Activated effector memory CD4-positive, alpha-beta T cell treated with Interleukin-2 at 50 U/mL for 16 hours (primary cell): ENCODE measurements at places on chromosomes 5 and 9.

- no peak for DNase-seq
Measured at GRCh38 chr9:135343136-135343535, 136.4 kb upstream of the PPP1R26 start.

GRCh38 chr5:7668627-7669026, 182.3 kb downstream of the CFAP90 start:
- DNase-seq: no peak

GRCh38 chr5:7395432-7395946, 449 bp upstream of the ADCY2 start:
- no peak for DNase-seq

DNA sequence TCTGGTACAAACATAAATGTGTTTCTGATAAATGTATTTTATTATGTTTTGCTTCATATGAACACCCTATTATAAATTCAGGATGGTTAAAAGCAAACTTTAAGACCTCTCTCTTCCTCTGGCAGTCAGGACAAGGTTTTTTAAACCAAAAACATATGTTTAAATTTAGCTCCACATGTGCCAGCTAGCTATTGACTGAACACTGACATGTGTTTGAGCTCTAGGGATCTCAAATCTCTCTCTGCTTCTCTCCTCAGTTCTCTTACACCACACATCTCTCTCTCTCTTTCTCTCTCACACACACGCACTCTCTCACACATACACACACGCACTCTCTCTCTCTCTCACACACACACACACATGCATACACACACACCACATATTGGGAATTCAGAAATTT, 150.1 kb upstream of the RFX3 start:
- no peak for DNase-seq

DNA sequence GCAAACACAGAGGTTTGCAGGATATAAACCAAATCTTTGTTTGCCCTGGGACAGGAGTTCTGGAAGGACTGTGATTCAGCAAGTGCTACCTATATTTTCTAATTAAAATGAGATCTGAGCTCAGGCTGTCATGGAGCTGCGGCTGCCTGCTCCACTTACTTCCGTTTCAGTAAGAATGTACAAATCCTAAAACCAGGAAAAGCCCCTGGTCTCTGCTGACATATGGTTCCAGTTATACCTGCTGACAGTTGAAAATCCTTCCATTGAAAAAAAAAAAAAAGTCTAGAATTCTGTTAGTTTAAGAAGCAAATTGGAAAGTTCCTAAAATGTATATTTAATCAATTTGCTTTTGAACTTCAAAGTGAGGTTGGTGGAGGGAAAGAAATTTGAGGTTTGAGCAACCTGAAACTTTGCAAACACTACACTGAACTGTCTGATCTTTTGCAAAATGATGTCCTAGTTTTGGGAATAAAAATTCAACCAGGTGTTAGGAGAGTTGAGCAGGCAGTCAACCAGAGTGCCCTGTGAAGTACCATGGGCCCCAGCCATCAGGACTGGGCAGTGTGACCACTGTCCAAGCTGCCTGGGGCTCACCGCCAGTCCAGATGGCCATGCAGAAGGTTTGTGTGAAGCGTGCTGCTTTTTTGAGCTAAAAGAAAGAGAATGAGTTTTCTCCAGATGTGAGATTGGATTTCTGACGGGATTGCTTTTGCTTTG, 50.6 kb downstream of the SHB start:
- no peak for DNase-seq

GRCh38 chr5:176901260-176902101, 2.3 kb upstream of the HK3 start:
- DNase-seq: no peak

DNA sequence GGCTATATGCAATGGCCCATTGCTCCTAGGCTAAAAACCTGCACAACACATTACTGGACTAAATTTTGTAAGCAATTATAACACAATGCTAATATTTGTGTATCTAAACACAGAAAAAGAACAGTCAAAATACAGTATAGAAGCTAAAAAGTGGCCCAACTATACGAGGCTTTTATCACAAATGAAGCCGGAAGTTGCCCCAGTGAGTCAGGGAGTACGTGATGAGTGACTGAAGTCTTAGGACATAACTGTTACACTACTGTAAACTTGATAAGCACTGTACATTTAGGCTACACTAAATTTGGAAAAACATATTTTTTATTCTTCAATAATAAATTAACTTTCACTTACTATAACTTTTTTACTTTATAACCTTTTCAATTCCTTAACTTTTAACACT, 105.2 kb upstream of the PRR16 start:
- no peak for DNase-seq

DNA sequence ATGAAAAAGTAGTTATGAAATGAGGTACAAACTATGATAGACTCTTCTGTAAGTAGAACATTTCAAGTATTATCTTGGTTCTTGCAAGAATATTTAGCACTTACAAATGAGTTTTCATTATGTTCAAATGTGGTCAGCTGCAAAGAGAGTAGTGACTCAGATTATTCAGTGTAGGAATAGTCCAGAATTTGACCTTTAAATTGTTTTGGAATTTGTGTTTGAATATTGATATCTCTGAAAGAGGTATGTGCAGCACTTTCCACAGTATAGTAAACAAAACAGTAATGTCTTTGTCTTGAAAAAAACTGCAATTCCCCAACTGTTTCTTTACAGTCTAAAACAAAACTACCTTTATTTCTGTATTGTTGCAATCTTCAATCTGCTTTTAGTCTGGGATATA, 56.1 kb downstream of the WDR70 start:
- DNase-seq: no peak

- no peak for DNase-seq
Measured at GRCh38 chr9:19642256-19642655, 146.6 kb downstream of the SLC24A2 start.

DNA sequence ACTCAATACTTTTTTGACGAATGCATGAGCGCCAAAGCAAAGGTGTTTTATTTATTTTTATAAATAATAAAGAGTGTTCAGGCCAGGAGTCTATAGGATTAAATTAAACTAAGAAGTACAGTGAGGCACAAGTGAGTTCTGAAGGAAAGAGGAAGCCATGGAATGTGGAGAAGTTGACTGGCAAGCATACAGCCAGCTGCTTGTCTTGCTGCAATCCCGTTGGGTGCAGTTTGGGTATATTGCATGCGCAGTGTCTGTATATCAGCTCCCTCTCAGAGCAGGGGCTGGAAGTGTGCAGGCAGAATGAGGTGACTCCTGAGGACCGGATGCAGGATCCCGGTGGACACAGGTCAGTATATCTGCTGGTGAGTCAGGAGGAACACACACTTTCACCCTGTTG, 315.6 kb downstream of the ZSWIM6 start:
- no peak for DNase-seq

GRCh38 chr5:107499237-107499636, 171.5 kb downstream of the EFNA5 start:
- DNase-seq: no peak

DNA sequence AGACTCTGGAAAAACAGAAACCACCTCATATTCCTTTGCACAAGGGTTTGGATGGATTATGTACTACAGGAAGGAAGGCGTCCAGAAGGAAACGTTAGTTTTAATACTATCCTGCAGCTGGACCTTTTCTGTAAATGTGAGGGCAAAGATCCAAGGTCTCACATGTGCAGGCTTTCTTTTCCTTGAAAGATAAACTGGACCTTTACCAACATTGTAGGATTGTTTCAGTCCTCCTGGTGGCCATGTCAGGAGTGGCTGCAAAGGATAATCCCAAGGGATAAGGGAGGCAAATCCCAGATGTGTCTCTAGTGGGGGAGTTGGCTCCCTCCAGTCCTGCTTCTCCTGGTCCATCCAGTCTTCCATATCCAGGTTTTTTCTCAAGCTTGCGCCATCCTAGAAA, 397.5 kb downstream of the HTR1A start:
- no peak for DNase-seq

DNA sequence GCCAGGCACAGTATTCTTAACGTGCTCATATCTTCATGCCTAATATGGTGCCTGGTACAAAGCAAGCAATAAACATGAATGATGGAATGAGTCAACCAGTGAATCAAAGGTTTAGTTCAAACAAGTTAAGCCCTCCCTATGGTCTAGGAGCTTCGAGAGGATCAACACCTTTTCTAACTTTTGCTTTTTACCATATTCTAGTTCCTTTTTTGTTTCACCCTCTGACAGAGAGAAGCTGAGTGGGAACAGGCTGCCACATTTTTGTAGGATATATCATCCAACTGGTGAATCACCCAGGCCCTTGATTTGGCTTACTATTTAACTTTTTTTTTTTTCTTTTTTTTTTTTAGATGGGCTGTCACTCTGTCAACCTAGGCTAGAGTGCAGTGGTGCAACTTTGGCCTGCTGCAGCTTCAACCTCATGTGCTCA, 39.3 kb upstream of the TNC start:
- no peak for DNase-seq

GRCh38 chr5:141783947-141784296, 94.3 kb downstream of the PCDH1 start:
- DNase-seq: no peak

DNA sequence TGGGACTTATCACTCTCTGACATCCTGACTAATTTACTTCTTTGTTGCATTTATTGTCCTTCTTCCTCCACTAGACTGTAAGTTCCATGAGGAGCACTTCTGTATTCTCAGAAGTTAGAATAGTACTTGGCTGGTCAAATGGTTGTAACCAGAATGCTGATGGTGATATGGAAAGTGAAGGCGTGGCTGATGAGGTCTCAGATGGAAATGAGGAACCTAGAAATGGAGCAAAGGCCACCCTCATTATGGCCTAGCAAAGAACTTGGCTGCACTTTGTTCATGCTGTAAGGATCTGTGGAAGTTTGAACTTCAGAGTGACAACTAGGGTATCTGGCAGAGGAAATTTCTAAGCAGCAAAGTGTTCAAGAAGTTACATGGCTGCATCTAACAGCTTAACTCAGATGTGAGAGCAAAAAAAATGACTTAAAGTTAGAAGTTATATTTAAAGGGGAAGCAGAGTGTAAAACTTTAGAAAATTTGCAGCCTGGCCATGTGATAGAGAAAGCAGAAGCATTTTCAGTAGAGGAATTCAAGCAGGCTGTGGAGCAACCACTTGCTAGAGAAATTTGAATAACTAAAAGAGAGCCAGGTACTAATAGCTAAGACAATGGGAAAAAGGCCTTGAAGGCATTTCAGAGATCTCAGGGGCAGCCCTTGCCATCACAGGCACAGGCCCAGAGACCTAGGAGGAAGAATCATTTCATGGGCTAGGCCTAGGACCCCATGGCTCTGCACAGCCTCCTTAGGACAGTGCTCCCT, 14.9 kb upstream of the SLC22A5 start:
- no peak for DNase-seq

- DNase-seq: no peak
Measured at GRCh38 chr9:40927260-40927631, 201.2 kb downstream of the FOXD4L6 start.

DNA sequence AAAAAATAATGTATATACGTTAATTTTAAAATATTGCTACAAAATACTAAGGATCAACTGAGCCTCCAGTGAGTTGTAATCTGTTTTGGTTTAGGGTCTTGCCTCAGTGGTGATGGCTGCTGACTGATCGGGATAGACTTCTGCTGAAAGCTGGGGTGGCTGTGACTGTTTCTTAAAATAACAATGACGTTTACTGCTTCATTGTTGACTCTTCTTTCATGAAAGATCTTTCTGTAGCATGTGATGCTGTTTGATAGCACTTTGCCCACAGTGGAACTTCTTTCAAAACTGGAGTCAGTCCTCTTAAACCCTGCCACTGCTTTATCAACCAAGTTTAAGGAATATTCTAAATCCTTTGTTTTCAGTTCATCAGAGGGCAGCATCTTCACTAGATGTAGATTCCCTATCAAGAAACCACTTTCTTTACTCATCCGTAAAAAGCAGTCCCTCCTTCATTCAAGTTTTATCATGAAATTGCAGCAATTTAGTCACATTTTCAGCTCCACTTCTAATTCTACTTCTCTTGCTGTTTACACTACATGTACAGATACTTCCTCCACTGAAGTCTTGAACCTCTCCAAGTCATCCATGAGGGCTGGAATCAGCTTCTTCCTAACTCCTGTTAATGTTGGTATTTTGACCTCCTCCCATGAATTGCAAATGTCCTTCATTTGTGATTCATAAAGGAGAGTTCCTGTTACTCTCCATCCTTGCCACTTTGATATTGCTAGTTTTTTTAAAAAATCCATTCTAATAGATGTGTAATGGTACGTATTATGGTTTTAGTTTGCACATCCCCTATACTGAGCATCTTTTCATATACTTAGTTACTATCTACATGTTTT, 41.5 kb upstream of the PTPDC1 start:
- no peak for DNase-seq

GRCh38 chr5:143842920-143843319, 31.0 kb downstream of the HMHB1 start:
- DNase-seq: no peak

DNA sequence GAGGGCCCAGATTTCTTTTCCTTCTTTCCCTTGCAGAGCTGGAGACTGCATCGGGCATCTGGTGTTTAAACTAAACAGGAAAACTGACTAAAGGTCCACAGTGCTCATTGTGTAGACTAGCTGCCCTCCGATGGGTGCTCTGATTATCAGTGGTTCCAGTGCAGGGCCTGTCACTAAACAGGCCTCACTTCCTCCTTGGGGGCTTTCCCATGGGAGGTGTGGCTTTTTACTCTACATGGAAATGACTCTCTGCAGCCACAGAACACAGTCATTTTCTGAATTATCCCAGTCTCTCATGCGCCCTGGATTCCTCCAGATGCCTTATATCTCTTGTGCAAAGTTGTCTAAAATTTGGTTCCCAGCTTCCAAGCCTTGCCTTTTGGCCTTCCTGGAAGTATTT, 199.2 kb downstream of the TRIO start:
- no peak for DNase-seq

GRCh38 chr9:91845879-91846278, 104.1 kb downstream of the ROR2 start:
- no peak for DNase-seq

GRCh38 chr5:37165761-37166160, 83.4 kb downstream of the CPLANE1 start:
- no peak for DNase-seq
